GM18507 (cell line): ENCODE measurements at places on chromosomes 3 and 15.

GRCh38 chr3:51637941-51638471 lies 33.0 kb upstream of the TEX264 start:
- peak; percentile 25 for DNase-seq

DNA sequence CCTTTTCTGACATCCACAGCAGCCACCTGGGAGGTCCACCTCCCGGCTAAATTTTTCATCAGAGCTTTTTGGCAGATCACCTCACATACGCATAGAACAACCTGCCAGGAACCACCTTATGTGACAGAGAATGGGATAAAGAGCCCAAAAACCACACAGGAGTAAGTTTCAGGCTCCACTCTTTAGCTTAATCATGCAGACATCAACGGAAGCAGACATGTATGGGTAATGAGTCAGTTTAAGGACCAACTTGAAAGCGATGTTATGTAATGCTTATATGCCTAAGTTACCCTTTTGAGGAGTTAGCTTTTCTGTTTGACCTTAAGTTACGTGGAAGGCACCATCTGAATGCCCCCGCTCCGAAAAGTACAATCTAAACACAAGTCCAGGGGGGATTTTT lies 183.3 kb upstream of the BHLHE40 start:
- no peak for DNase-seq

DNA sequence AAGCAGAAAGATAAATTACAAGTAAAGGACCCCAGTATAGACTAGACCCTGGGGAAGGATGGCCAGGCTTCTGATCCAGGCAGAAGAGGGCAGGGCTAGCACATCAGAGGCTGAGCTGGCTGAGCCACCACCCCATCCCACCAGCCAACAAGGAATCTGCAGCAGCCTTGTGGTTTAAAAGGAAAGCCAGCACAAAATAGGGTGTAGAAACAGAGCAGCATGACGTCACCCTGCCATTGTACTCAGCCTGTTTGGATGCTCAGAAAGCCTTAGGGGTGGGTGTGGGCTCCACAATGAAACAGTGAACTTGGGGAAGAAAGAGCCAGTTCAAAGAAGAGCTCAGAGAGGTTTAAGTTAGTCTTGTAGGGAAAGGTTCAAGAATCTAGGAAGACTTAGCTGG lies 28.2 kb downstream of the DUOX1 start:
- no peak for DNase-seq

DNA sequence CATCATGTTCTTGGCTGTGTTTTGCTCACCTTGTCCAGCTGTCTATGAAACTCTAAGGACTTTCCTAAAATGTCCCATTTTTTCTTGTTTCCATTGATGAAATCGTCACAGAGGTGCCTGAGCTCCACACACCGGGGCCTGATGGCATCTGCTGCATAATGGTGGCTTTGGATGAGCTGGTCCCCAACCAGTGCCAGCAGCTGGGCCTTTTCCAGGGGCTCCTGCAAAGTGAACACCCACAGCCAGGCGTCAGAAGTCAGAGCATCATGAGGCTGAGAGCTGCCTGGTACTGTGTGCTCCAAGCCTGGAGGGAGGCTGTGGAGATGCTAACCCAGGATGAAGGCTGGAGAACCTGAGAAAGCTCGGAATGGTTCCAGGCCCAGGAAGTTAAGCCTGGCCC lies 46.9 kb downstream of the B3GNT5 start:
- no peak for DNase-seq

- no peak for DNase-seq
Measured at GRCh38 chr15:95567686-95568085, 762.8 kb upstream of the NR2F2 start.

- peak; percentile 58 for DNase-seq
Measured at GRCh38 chr15:38564557-38565286, at the start of gene RASGRP1. Gene RASGRP1, minus strand, starts transcription at chr15:38564814. Its CDS starts 186 bp downstream, at chr15:38564628.

GRCh38 chr3:121916189-121916588 lies 22.0 kb downstream of the SLC15A2 start:
- no peak for DNase-seq
